Stimulated activated CD4-positive, alpha-beta T cell treated with anti-CD3 and anti-CD28 coated beads, Interleukin-1b, Interleukin-23, amount 100 ng/mL, for 1 hour (primary cell): ENCODE measurements at places on chromosomes 11 and 22.

- no peak for DNase-seq
Measured at GRCh38 chr11:78855116-78855515, 280.5 kb upstream of the NARS2 start.

DNA sequence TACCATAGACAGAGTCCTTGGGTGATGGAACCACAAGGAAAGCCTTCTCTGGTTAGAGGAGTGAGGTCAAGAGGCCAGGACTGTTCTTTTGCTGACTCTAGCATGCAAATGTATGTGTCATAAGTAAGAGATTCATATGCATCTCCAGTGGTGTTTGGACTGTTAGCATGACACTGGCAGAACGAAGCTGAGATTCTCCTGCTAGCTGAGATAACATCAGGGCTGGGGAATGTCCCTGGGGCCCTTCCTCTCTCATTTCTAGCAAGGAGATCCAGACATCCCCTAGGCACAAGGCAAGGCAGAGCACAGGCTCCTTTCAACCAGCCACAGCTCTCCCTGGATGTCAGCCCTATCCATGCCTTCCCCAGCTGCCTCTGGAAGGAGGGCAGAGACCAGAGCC, 711.3 kb downstream of the OPCML start:
- no peak for DNase-seq

DNA sequence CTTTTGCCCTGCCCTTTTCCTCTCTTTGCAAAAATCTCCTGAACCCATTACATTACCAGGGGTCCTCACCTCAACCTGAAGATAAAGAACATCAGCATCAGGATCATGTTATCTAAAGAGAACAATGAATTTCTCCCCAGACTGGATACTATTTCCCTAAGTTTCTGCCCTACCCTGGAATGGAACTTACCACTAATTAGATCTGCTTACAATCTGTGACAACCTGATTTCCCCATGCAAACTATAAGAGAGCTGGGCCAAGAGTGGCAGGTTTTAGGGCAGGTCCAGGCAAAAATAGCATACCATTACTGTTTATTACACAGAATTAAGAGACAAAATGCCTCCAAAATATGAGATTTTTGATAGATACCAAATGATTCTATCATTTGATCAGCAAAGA, 58.0 kb upstream of the GDPD4 start:
- no peak for DNase-seq

DNA sequence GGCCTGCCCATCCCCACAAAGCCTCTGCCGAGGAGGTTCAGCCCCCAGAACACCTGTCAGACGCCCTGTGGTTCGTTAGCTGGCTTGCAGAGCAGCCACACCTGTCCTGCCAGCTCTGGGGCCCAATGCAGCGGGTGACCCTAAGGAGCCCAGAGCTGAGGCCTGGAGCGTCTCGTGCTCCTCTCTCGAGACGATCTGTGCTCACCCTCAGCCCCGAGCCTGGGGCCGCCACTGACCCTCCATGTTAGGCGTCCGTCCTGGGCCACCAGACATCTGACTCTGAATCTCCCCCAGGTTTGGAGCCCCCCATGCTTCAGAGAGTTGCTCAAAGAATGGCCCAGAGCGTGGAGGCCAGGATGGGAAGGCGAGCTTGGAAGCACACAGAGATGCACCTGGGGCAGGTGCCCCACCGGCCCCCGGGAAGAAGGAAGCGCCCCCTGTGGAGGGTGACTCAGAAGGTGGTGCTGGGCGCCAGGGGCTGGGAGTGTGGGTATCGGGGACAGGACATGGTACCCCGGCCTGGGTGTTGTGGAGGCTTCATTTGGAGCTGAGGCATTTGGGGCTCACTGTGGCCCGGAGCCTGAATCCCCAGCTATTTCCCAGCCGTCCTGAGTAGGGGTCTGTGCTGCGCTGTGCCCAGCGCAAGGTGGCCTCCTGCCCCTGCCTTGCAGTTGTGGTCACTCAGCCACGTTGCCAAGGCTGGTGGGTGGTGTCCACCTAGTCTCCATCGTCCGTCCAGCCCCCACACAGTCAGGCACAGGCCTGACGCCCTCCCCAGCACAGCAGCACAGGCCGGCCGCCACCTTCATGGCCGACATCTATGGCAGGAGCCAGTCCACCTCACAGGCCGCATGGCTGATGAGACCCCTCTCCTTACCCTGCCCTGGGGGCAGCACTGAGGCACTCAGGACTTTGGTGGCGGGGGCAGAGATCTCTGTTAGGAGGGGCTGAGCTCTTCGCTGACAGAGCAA, 36.2 kb downstream of the SBF1 start:
- no peak for DNase-seq

DNA sequence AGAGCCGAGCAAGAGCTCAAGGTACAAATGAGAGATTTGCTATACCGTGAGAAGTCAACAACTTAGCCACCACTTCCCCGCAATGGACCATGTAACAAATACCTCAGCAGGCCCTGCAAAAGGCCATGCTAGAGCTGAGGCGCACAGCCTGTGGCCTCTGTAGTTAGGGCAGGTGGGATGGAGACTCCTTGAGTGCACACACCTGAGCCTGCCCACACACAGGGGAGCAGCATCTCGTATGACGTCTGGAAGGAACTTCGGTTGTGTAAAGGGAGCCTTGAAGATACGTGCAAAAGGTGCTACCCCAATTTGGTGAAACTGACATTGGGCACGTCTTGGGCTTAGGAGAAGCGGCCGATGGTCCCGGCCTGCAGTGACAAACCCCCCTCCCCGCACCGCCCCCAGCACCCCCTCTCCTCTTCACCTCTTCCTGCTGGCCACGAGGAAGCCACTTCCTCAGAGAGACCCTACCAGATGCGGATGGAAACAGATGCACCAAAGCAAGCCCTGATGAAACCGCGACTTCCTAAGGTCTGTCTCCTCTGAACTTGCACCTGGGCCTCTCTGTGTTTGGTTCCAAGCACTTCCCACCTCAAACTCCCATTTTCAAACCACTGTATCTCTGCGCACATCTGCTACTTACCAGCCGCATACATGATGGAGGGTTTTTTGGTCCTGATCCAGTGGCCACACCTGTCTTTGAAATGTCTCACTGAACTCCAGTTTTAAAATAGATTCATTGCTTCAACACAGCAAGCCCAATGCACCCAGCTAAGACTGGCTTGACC, 10.6 kb downstream of the CDPF1 start:
- no peak for DNase-seq

GRCh38 chr11:102604011-102604410, 21.1 kb downstream of the MMP20 start:
- no peak for DNase-seq

GRCh38 chr11:122677256-122677655, 21.7 kb downstream of the UBASH3B start:
- no peak for DNase-seq

DNA sequence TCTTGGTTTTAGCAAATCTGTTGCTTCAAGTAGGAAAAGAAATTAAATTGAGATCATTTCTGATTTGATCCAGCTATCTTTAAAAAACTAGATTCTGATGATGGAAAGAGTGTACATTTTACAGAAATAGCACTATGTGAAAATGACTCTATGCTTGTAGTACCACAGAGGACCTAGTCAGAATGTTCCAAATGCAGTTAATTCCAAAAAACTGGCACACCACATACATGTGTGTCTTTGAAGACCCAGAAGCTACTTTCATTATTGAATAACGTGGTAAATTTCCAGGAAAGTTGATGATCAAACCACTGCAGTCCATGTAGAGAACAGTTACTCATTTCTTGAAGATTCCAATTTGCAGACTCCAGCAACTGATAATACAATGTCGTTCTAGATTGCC, 3.8 kb downstream of the ELMOD1 start:
- no peak for DNase-seq

DNA sequence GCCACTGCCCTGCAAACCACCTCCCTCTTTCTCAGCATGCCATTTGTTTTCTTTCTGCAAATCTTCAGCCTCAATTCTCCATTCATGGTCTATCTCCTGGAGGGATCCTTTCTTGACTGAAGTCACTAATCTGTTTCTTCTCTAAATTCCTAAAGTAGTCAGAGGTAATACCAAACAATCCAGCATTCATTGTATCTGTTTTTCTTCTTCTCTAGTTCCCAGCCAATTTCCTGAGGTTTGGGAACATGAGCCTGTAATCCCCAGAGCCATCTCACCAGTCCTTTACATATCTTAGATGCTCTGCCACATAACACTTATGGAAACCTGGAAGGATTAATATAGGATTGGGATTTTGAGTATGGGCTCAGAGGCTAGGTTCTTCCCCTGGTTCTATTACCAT, 86.5 kb downstream of the MICAL2 start:
- DNase-seq = no peak

GRCh38 chr11:8055091-8055835, 25.7 kb upstream of the TUB start:
- no peak for DNase-seq

- DNase-seq = no peak
Measured at GRCh38 chr11:42175203-42175602, 715.8 kb upstream of the LRRC4C start.

DNA sequence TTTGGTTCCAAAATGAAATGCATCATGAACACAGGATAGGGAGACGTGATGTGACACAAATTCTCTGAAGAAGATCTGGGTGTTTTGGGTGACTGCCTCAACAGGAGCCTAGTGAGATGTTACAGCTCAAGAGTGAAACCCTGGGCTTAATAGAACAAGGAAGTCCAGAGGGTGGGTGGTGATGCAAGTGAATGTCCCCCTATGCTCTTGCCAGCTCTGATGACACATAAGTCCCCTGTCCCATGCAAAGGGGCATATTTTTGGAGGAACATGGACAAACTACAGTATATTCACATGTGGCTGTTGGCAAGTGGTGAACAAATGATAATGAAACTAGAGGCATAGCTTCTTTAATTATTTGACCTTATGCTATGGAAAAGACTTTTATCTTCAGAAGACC, 9.2 kb downstream of the CRTAM start:
- DNase-seq = no peak

DNA sequence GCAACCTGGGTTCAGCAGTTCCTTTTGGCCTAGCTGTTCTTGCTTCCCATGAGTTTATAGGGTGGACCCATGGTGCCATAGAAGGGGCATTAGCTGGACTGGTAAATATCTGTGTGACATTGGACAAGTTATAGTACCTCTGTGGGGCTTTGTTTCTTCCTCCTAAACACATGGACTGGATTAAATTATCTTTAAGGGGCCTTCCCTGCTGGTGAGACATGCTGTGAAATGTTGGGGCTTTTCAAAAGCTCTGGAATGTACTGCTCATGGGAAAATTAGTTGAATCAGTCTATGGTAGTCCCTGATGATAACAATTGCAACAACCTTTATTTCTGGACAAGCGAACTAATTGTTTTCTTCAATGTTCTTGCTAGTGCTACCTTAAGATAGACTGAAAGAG, 276.2 kb downstream of the BLID start:
- no peak for DNase-seq

- no peak for DNase-seq
Measured at GRCh38 chr11:35796562-35796961, 134.0 kb downstream of the TRIM44 start.

GRCh38 chr11:67627441-67627811, 2.3 kb downstream of the NUDT8 start:
- no peak for DNase-seq

- no peak for DNase-seq
Measured at GRCh38 chr11:112467721-112468120, 207.1 kb upstream of the PLET1 start.

- DNase-seq = no peak
Measured at GRCh38 chr11:108997826-108998225, 333.0 kb downstream of the DDX10 start.

GRCh38 chr11:2713661-2714462, 14.1 kb upstream of the KCNQ1OT1 start:
- no peak for DNase-seq

DNA sequence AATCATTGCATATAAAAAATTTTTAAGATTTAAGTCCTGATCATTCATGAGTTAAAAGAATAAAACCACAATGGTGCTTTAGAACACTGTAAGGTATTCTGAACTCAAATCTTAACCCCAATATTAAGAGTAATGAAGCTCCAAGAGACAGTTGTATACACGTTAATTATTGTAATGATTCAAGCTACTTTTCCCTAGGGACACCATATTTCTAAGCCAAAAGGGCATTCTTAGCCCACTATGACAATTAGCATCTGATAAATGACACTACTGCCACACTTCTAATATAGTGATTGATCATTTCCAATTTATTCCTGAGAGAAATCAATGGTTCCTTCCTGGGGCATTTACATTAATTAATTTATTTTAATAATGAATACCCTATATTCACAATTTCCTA, 21.7 kb downstream of the FANCF start:
- no peak for DNase-seq

- no peak for DNase-seq
Measured at GRCh38 chr11:34707462-34707840, 86.6 kb downstream of the EHF start.

GRCh38 chr22:46942799-46943785, 180.6 kb downstream of the TBC1D22A start:
- DNase-seq = no peak

GRCh38 chr22:46842606-46843005, 80.2 kb downstream of the TBC1D22A start:
- DNase-seq = no peak

GRCh38 chr11:100932474-100933100, 197.0 kb downstream of the PGR start:
- no peak for DNase-seq

- no peak for DNase-seq
Measured at GRCh38 chr11:116413301-116414242, 359.2 kb downstream of the BUD13 start.

DNA sequence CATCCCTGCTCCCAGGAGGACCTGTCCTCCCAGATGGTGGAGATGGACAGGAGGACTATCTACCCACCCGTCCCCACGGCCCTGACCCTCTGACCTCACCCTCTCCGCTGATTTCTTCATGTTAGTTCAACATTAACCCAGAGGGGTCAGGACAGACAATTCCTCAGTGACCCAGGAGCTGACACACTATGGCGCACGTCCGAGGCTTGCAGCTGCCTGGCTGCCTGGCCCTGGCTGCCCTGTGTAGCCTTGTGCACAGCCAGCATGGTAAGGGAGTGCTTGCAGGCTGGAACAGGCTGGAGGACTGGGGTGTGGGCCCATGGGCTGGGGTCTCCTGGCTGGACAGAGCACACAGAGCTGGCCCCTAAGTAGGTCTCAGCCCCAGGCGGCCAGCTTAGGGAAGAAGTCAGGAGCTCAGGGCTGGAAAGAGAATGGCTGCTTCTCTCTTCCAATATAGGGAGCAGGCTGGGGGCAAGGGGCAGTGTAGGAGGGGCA, at the start of gene F2:
F2 (plus strand) TSS at position 166 of the 495 bp plus-strand sequence; CDS start at position 189, 23 bp downstream.
- no peak for DNase-seq

DNA sequence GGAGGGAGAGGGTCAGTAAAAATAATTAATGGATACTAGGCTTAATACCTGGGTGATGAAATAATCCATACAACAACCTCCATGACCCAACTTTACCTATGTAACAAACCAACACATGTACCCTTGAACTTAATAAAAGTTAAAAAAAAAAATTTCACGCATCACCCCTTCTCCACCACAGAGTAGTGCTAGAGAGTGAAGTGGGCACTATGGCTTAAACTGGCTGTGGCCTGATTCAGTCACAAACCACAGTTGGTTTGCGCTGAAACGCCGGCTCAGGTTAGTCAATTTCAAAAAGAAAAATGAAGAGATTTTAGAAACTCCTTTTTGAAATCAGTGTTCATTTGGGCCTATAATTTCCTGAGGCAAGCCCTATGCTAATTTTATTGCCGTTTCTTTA, 144.3 kb downstream of the TRPC6 start:
- no peak for DNase-seq
